ENCODE measurements at places on chromosomes 6 and 20.
A peak's percentile ranks its signal among the peaks of the same experiment; 100 is the strongest.

DNA sequence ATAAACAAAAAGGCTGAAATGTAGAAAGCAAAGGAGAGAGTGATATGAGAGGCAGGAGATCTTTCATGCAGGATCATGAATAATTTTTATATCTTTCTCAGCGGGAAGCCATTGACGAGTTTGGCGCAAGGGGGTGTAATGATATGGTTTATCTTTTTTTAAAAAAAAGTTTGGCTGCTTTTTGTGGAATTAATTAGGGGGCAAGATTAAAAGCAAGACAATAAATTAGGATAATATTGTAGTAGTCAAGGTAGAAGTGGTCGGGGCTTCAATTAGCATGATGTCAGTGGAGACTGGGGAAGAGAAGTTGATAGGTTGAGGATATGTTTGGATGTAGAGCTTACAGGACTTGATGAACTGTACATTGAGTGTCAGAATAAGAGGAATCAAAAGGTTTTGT is 4.0 kb downstream of the SENP6 start:
- no peak for DNase-seq

- DNase-seq: no peak
Measured at GRCh38 chr20:49694450-49695071, 19.1 kb downstream of the B4GALT5 start.

- no peak for DNase-seq
Measured at GRCh38 chr6:128757961-128758360, 125.0 kb upstream of the LAMA2 start.

GRCh38 chr6:126738146-126738545 is 380.3 kb upstream of the RSPO3 start:
- DNase-seq: no peak

- no peak for DNase-seq
Measured at GRCh38 chr20:11118802-11119380, 445.1 kb upstream of the JAG1 start.

DNA sequence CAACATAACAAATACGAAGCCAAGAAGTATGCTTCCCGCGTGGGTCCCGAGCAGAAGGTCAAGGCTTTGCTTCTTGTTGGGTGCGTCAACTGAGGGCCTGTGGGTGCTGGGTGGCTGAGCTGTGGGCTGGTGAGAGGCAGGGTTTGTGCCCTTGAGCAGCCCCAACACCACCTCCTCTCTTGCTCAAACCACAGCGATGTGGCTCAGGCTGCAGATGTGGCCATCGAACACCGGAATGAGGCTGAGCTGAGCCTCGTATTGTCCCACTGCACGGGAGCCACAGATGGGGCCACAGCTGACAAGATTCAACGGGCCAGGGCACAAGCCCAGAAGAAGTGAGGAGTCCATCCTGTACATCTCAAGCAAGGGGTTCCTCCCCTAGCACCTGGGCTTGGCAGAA is 7.0 kb upstream of the PTPRA start:
- no peak for DNase-seq

- DNase-seq: no peak
Measured at GRCh38 chr20:51758978-51759544, 9.1 kb downstream of the ATP9A start.

DNA sequence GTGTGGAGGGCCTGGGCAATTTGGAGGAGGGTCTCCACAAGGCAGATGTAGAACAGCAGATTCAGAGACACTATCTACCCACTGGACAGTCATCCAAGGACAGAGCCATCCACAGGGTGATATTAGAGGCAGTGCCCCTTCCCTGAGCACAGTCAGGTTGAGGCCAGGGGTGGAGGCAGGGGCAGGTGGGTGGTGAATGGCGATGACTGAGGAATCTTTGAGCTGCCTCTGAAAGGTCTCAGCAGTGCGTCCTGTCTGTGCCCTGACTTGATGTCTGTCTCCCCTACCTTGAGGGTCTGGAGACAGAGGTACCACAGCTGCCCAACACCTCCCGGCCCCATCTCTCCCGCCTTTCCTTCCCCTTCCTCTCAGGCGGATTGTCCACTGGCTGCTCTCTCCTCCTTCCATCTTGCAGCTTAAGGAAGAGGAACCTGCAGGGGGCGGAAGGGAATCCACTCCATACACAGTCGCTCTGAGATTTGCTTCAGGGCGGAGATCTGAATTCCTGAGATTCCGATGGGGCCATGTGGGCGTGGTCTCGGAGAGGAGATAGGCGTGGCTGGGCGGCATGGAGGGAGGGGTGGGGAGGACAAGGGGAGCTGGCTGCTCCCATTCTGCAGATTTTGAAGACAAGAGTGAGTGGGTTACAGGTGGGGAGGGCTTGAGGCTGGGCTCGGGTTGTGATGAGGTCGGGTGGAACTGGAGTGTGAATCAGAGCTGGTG is 1.7 kb downstream of the MUCL3 start:
- no peak for DNase-seq

GRCh38 chr20:12372557-12372956 is 454.9 kb downstream of the BTBD3 start:
- no peak for DNase-seq

- no peak for DNase-seq
Measured at GRCh38 chr6:137512757-137513605, 18.8 kb upstream of the OLIG3 start.

- DNase-seq: peak; percentile 65
Measured at GRCh38 chr20:23245553-23246181, 104.9 kb upstream of the NXT1 start.

- DNase-seq: no peak
Measured at GRCh38 chr6:155077331-155077730, 82.2 kb downstream of the TIAM2 start.

- no peak for DNase-seq
Measured at GRCh38 chr6:160315310-160315709, 32.9 kb upstream of the SLC22A3 start.

- DNase-seq: no peak
Measured at GRCh38 chr6:148566664-148567350, 180.0 kb upstream of the UST start.

GRCh38 chr20:41632896-41633295 is 14.7 kb upstream of the CHD6 start:
- DNase-seq: no peak

DNA sequence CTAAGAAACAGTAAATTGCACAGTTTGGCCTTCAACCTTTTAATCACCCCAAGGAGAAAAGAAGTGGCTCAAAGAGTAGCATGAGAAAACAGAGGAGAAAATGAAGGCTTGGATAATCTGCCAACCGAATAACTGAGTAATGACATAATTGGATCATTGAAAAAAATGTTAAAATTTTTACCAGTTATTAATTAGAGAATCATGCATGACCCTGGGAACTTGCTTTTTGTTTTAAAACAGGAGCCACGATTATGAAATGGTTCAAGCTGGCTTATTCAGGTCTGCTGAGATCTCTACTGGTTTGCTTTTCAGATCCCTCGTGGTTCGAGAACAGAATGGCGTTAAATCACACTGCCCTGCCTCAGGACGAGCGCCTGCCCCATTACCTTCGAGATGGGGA is at the start of gene OPN5:
Gene OPN5 (plus strand): TSS at position 301 of the 400 bp plus-strand sequence. CDS start 35 bp downstream, at position 336.
- no peak for DNase-seq

DNA sequence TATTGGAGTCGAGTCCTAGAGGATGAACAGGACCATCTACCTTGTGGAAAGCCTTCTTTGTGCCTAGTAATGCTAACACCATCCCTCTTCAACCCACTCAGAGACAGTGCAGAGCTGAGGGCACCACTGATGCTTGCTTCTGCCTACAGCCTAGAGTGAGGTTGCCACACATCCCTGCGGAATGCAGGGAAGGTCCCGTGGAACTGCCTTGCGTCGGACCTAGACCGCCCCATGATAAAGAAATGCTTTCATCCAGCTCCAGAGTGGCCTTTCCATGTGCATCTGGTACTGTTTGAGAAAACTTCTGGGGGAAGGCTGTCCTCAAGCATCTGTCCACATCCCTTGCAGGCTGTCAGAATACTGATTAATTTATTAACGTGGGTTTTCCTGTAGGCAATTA is 168.4 kb downstream of the PHACTR1 start:
- no peak for DNase-seq

GRCh38 chr6:104686550-104687175 is 173.1 kb downstream of the HACE1 start:
- no peak for DNase-seq

- DNase-seq: no peak
Measured at GRCh38 chr6:38346291-38347079, 293.2 kb downstream of the BTBD9 start.

DNA sequence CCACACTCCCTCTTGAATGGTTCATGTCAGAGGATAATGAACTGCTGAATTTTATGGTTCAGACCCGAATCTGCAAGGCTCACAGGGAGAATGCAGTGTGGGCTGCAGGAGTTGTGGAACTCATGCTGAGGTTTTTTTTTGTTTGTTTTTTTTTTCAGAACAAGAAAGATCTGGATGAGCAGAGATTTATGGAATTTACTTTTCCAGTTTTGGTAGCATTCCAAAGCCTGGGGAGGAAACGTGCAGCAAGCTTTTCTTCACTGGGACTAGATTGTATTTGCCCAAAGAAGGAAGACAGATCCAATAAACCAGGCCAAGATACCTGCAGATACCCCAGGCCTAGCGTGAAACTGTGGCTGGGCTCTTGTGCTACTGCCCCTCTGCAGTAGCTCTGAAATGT is 223.9 kb upstream of the TAB2 start:
- DNase-seq: no peak

- DNase-seq: no peak
Measured at GRCh38 chr6:144797881-144798589, 512.9 kb downstream of the UTRN start.

DNA sequence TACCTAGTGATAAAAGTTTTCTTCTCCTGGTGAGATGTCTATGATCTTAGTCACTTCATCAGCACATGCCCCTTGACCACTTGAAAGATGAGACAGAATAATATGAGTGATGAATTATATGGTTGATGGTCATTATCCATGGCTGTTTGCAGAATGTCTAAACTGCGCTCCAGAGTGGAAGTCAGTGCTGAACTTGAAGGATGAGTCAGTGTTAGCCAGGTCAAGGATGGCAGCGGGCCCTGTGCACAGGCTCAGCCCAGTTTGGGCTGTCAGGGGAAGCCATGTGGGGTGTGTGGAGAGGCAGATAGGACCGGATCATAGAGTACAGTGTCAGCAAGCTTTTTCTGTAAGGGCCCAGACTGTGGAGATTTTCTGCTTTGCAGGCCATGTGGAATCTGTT is 67.2 kb upstream of the KIF25 start:
- DNase-seq: no peak

- DNase-seq: no peak
Measured at GRCh38 chr6:119311514-119312142, 37.9 kb downstream of the MAN1A1 start.

- DNase-seq: no peak
Measured at GRCh38 chr20:58987790-58988564, 6.9 kb downstream of the NELFCD start.

DNA sequence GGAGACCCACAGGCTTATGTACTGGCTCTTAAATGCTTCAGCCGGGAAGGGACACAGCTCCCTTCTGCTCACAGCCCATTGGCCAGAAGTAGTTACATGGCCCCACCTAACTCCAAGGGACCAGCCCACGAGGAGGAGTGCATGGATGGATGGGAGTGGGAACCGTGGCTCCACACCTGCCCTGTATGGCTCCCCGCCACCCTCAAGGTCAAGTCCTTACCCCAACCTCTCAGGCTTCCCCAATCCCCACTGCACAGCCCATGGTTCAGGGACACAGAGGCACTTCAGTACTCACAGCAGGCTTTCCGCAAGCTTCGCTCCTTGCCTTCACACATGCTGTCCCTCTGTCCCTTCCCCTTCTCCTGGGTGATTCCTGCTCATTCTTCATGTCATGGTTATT is 137.9 kb upstream of the KCNG1 start:
- DNase-seq: no peak

DNA sequence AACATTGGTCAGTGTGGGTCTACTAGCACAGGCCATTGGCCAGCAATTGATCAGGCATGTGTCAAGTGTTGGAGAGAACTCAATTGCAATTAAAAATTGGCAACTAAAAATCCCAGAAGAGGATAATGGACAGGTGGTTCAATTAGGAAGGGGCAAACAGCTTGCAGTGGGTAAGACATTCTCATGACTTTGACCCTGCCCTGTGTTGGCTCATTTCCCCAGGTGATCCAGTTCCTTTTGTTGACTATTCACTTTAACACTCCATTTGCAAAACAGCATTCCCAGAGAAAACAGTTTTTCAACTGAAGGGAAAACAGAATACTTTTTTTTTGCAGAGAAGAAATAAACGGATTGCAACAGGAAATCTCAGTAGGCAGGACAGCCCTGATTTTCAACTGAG is 28.9 kb upstream of the SCGN start:
- DNase-seq: no peak

- no peak for DNase-seq
Measured at GRCh38 chr6:9484091-9484490, 930.8 kb downstream of the TFAP2A start.

- peak; percentile 41 for DNase-seq
Measured at GRCh38 chr20:14142171-14142570, 146.9 kb downstream of the MACROD2 start.

GRCh38 chr6:107114213-107114925 is 946 bp downstream of the BEND3 start:
- DNase-seq: peak; percentile 83

- DNase-seq: no peak
Measured at GRCh38 chr6:166710084-166710483, 83.0 kb upstream of the RPS6KA2 start.

GRCh38 chr20:20782755-20783154 is 70.3 kb upstream of the RALGAPA2 start:
- DNase-seq: no peak

- no peak for DNase-seq
Measured at GRCh38 chr20:36848078-36848660, 27.8 kb upstream of the TLDC2 start.

DNA sequence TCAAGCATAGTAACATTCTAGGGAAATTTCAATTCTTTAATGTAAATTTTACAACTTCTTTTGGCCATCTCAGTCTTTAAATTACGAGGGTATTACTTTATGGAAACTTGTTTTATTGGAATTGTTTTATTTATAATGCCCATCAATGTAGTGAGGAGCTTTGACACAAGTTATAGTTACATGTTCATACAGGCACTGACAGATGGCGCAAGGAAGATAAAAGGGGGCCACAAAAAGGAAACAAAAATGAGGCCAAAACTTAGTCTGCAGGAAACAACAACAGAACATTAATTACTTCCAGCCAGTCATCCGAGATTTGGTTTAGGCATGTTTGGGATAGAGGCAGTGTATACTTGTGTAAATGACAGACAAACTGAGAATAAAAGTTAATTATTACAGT is 18.3 kb downstream of the SESN1 start:
- DNase-seq: no peak
